Osteocyte (in vitro differentiated cells): ENCODE measurements at places on chromosomes 3 and 15.

DNA sequence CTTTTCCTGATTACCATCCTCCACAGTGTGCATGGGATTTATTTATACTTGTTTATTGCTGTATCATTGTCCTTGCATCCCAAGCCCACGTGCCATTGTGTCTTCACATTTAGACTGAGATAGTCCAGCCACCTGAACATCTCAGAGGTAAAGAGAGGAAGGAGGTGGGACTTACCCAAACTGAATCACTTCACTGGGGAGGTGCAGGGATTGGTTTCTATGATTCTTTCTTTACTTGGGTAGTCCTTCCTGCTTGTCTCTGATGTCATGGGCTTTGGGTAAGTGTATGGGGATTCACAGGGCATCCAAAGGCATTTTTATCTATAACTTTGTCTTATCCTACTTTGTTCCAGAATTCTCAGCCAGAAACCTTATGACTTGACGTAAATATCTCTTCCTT, 141.5 kb upstream of the UMPS start:
- no peak for DNase-seq

DNA sequence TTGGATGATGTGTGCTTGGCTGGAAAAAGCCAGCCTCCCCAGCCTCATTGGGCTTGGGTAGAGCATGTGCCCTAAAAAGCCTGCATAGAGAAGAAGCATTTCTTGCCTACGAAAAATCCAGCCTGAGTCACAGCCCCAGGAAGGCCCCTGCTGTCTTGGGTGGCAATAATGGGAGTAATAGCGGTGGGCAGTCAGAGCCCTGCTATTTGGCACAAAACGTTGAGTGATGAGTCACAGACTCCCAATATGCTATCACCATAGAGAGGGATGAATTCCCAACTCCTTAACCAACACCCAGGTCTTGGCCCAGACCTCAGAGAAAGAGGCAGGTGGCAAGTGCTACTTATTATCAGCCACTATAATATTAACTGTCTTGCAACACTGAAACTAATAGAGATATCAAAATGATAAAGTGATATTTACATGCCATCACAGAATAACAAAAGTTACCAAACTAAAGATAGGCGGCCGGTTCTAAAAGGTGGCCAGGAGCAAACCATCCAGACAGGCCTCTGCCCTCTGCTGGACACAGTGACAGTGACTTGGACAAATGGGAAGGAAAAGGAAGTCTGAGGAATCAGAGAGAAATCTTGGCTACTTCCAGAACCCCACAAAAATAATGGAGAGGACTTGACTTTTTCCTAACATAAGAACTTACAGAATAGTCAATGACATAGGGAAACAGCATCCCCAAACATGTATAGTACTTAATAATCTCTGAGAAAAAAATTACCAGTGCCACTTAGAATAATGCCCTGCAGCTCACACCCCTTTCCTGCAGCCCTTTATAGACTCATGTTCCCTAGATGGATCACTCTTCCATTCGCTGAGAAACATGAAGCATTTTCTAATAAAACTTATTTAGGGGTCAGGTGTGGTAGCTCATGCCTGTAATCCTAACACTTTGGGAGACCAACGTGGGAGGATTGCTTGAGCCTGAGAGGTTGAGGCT, 51.9 kb upstream of the MUC13 start:
- DNase-seq: no peak

DNA sequence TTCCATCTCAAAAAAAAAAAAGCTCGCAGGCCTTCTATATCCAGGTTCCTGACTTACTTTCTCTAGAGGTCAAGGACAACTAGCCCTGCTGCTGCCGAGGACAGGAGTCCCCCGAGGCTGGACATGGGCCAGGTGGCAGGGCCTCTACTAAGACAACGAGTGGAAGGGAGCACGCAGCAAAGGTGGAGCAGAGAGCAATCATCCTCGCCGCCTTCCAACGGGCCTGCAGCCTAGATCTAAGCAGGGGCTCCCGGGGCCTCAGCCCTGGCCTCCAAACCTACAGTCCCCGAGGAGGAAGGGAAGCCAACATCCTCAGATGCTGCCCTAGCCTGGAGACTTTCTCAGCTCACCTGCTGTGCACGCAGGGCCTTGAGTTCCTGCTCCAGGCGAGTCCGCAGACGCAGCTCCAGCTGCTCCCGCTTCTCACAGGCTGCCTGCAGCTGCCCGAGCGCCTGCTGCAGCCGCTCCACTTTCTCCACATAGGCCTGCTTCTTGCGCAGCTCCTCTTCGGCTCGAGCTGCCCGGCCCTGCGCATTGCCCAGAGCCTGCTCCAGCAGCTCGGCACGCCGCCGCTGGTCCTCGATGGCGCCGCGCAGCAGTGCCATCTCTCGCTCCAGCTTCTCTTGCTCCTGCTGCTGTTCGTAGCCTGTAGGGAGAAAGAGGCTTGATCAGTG, 12.9 kb downstream of the AMOTL2 start:
- no peak for DNase-seq

DNA sequence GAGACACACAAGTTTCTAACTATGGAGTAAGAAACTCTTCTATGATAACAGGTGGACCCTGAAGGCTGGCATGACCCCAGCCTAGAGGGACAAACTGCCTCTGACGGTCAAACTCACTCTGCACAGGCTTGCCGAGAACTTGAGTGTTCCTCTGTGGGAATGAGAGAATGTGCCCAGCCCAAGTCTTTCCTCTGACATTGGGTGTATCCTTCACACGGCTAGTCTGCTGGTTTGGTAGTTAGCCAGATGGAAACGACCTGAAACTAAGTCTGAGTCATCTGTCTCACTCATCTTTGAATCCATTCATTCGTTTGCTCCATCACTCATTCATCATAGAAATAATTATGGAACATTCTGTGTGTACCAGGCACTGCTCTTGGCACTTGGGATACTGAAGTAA, 198.4 kb downstream of the ATP10A start:
- DNase-seq: no peak

DNA sequence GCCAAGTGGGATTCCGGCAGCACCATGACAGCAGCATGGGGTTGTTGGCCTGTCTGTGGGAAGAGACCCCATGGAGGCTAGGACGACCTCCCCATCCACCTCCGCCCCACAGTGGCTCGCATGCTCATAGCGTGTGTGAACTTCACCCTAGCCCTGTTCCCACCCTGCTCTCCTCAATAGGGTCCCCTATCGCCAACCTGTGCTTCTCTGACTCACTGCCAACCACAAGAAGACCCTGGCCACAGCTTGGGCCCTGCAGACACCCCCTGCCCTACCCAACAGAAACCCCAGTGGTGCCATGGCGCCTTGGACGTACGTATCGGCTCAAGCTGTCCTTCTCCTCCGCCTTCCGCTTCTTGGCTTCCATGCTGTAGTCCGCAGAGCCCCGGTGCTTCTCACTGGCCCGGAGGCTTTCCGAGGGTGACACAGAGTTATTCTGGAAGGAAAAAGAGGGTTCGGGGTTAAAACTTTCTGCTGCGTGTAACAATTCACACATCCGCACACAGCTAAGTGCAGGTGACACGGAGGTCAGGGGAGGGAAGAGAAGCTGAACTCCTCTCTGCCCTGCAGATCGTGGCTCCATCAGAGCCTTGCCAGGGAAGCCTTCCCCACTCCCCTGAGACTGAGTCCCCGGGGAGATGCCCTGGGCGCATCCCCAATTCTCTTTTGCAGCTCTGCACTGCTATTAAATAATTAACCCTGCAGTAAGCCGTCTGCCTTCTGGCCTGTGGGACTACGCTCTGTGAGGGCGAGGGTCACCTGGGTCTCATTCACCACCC, 37.3 kb downstream of the TLE3 start:
- DNase-seq: no peak

GRCh38 chr3:81242871-81243270, 518.6 kb downstream of the GBE1 start:
- no peak for DNase-seq
